ENCODE measurements at places on chromosomes 11 and 22.

GRCh38 chr11:64131683-64132190, 34.2 kb downstream of the MACROD1 start:
- H3K27me3 ChIP-seq: no peaks in the 10 kb centered on the region
- DNase-seq: no peak
- H3K36me3 ChIP-seq: no peaks in the 10 kb centered on the region

DNA sequence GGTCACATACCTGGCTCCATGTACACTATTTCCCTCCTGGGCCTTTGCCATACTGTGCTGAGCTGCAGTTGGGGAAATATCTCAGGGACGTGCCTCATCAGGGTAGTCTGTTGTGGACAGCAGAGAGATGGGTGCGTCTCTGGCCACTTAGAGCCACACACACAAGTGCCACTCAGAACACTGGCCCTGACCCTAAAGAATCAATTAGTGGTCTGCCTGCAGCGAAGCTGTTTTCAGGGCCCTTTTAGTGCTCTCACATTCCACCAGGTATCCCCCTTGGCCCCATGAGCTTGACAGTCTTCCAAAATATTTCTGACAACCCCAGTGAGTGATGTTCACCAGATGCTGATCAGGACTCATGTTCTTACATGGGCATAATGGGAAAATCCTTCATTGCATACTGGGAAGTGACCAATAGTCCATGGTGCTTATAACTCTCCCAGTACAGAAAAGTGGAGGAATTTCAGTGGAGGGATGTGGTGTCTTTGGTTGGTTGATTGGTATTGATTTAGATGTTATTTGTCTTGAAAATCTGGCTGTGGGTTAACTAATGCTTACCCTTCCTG, 66.1 kb downstream of the ME3 start:
- H3K27me3 ChIP-seq: no peaks in the 10 kb centered on the region
- peak; percentile 84 for DNase-seq
- H3K36me3 ChIP-seq: no peaks in the 10 kb centered on the region
- H3K4me3 ChIP-seq: no peak overlapping the region

DNA sequence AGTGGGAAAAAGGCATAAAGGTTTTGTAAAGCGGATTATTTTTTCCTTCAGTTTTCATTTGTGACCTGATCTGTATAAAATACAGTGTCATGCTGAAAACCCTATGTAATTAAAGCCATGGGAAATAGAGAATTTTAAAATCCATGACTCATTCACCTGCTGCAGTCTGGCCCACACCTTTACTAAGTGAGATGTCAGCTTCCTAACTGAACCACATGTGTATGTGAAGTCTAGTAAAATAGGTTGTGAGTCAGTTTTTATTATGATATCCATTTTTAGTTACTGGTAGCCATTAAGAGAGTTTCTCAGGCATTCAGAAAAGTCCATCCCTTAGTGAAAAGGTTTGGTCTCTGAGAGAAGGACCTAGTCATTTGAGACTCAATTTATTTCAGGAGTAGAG, 60.9 kb downstream of the TRIM44 start:
- H3K4me3 ChIP-seq: no peak overlapping the region
- peaks cover 13% of the 10 kb centered on the region for H3K4me1 ChIP-seq
- H3K36me3 ChIP-seq: no peaks in the 10 kb centered on the region
- H3K27me3 ChIP-seq: no peaks in the 10 kb centered on the region
- no peak overlapping the region for H3K27ac ChIP-seq

- no peaks in the 10 kb centered on the region for H3K36me3 ChIP-seq
- no peak overlapping the region for H3K4me3 ChIP-seq
- H3K27ac ChIP-seq: no peak overlapping the region
- no peak for DNase-seq
Observed at GRCh38 chr22:47102648-47103047, 340.2 kb downstream of the TBC1D22A start.

DNA sequence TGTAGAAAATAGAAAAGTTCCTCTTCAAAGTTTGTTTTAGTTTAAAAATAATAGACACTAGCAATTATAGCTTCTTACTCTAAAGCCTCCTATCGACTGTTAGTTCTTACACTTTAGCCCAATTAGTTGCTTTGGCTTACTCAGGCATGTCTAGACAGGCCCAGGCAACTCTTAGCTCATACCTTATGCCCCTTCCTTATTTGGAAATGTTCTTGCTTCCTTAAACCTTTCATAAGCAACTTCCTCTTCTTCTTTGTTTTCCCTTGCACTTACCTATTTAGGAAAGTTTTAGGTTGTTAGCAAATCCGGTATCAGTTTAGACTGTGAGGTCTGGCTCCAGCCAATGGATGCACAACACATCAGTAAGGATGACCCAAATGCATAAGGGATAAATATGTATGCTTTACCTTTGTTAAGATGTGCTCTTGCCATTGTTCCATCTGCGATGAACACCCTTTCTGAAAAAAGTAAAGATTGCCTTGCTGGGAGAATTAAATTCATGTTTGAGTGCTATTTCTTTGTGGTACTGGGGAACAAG, 1277.5 kb upstream of the CNTN5 start:
- no peak for DNase-seq
- H3K4me1 ChIP-seq: no peaks in the 10 kb centered on the region
- no peak overlapping the region for H3K4me3 ChIP-seq
- no peaks in the 10 kb centered on the region for H3K36me3 ChIP-seq
- H3K27me3 ChIP-seq: no peaks in the 10 kb centered on the region

Measured in esophagus muscularis mucosa (tissue), 4 donors.